ENCODE measurements at places on chromosomes 6 and 20.

GRCh38 chr6:133631421-133631820 lies 257.5 kb upstream of the TCF21 start:
- no peak for DNase-seq

- DNase-seq, result no peak
These were observed 104.3 kb downstream of the CHD6 start for GRCh38 chr20:41513829-41514228.

DNA sequence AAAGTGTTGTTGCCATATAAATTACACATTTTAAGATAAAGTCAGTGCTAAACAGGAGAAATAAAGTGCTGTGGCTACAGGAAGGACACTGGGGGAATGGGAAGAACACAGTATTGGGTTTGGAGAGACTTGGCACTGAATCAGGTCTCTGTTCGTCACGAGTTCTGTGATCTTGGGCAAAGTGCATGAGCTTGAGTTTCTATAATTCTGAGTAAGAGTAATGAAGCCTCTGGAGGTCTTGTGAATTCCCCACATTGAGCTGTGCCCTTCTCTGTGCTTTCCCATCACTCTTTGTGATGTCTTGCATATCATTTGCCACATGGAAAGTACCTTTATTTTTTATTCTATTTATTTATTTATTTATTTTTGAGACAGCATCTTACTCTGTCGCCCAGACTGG lies 16.8 kb upstream of the EEF1A1 start:
- no peak for DNase-seq

GRCh38 chr20:11380283-11380682 lies 537.4 kb upstream of the BTBD3 start:
- DNase-seq, result no peak

- DNase-seq, result no peak
These were observed 9.4 kb downstream of the MDGA1 start for GRCh38 chr6:37688078-37688850.

DNA sequence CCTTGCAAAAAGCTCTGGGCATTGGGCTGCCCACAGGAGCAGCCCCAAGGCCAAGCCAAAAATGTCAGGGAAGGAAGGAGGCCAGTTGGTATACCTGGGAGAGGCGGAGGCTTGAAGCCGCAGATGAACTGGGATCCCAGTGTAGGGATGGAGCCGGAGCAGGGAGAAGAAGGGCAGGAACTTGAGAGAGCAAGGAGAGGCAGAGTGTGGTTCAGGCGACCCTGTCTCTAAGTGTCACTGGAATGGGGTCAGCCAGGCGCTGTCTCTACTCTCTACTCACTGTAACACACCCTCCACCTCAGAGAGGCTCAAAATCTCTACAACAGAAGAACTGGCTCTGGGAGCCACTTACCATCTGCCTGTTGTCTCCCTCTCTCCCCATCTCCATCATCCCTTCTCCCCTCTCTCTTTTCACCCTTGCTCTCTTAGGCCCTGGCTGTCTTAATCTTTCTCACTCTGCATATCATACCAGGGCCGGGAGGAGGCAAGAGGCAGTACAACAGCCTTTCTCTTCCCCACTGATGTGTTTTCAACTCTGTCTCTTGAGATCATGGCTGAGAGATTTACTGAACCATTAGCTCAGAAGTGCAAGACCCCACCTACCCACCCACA lies 93.3 kb downstream of the CRYBG1 start:
- no peak for DNase-seq

DNA sequence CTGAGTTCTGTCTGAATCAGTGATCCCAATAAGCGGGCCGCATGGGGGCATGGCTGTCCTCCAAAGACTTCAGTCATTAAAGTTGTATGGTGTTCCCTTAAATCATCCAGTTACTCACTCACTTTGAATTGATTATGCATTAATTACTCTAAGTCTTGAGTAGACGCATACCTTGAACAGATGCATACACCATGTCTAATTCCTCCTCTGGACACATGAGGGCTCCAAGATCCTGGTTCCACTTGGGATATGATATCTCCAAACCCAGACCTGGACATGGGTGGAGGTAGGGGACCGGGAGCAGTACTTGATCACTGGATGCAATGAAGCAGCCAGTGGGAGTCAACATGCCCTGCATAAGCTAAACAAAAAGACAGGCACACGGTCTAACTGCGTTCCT lies 204.5 kb downstream of the FNDC1 start:
- no peak for DNase-seq

DNA sequence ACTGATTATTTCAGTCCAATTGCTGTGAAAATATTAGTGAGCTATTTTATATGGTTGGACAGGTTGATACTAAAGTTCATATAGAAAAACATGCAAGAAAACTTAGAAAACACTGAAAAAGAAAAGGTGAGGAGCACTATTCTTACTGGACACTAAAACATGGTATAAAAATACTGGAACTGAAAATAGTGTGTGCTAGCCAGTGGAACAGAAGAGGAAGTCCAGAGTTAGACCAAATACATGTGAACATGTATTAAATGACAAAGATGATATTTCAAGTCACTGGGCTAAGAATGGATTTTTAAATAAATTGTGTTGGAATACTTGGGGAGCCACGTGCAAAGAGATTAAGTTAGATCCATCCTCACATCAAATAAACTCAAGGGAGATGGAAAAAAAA lies 218.5 kb downstream of the TMEM242 start:
- DNase-seq, result no peak

DNA sequence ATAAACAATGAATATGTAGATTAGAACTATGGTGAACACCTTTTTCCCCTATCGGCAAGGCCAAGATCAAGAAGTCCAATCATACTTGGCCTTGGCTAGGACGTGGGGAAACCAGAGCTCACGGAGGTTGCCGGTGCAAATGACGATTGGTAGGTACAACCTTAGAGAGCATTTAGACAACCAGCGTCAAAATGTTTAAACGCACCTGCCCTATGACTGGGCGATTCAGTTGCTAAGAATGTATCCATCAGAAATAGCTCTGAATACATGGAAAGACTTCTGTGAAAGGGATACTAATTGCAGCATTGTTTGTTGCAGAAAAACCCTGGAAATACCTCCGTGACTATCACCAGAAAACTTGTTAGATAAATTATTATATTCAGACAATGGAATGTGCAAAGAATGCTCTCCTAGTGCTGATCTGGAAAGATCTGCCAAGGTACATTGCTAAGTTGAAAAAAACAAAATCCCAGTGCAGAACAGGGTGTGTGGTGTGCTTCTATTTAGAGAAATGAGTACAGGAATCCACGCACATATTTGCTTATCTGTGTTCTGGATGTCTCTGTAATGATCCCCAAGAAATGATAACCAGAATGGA lies 48.0 kb upstream of the PTPN1 start:
- no peak for DNase-seq

DNA sequence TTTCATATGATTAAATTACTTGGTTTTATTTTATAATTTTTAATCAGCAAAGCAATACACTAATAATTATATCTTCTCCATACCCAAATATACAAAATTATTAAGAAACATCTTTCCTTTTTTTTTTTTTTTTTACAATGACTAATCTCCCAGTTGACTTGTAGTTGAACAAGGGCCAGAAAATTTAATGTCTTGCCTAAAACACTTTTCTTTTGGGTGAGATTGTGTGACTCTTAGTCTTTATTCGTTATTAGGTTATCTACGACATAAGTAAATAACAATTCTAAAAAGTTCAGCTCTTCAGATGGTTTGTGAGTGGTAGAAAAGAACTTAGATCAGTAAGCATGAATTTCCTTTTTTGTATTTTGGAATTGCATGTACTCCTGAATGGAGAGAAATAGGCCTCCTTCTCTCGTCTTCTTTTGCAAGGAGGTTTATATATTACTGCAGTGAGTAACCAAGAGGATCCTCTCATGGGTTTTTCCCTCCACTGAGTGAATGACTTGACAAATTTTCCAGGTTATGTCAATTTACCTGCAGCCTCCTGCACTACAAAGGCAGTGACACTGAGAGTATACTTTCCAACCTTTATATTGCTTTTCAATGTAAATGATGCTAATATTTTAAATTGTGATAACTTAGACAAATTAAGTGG lies 364.5 kb upstream of the CITED2 start:
- DNase-seq, result no peak

- no peak for DNase-seq
These were observed 77.2 kb upstream of the BHLHE23 start for GRCh38 chr20:63083831-63084562.

GRCh38 chr6:73644941-73645591 lies 8.7 kb downstream of the SLC17A5 start:
- no peak for DNase-seq

DNA sequence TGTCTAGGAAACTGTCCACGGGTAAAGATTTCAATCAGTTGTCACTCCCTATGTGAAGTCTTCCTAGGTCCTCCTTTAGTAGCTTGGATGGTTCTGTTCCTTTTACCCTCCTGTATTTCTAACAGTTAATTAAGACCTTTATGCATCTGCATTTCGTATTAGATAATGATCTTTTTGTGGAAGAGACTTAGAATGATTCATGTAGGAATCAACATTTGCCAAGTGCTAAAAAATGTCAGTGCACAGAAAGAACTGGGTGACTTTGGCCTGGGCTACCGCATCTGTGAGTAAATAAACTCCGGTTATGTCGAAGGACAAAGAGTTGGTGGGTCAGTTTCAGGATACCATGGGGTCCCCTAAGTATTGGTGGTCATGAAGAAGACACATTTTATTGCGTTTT lies 918.0 kb downstream of the TFAP2A start:
- DNase-seq, result no peak

GRCh38 chr20:37984018-37984785 lies 49.1 kb downstream of the TTI1 start:
- no peak for DNase-seq

DNA sequence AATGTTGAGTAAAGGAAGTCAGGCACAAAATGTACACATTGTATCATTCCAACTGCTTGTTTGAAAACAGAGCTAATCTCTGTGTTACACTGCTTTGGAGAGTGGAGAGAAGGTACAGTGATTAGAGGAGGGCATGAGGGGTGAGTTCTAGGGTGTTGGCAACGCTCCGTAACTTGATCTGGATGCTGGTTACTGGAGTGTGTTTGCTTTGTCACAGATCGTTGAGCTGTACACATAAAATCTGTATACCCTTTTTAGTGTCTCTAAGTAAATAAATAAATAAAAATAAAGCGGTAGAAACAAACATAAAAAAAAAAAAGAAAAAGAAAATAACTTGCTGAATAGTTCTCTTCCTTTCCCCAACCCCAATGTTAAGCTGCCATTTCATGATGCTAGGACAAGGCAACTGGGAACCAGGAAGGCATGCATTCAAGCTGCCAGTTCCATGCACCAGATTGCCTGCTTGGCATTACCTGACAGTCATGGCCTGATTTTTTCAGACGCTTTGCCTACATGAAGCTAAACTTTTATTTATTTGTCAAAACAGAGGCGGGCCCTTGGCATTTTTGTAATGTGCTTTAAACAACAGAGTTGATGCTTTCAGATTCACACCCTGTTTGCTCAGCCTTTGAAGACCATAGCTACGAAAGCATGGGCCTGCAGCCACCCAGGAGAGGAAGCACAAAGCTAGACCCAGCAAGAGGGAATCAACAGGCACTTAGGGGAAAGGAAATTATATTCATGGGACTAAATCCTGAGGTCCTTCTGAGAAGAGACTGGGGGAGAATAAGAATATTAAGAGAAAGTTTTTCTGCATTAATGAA lies 21.2 kb downstream of the TNFRSF21 start:
- no peak for DNase-seq

- DNase-seq, result no peak
These were observed 56.1 kb downstream of the MEP1A start for GRCh38 chr6:46849361-46849690.

GRCh38 chr6:2141644-2142290 lies 103.6 kb downstream of the GMDS start:
- no peak for DNase-seq

Data from activated CD4-positive, alpha-beta T cell treated with anti-CD3 and anti-CD28 coated beads for 24 hours (primary cell).